ENCODE measurements at places on chromosomes 1 and 21.

DNA sequence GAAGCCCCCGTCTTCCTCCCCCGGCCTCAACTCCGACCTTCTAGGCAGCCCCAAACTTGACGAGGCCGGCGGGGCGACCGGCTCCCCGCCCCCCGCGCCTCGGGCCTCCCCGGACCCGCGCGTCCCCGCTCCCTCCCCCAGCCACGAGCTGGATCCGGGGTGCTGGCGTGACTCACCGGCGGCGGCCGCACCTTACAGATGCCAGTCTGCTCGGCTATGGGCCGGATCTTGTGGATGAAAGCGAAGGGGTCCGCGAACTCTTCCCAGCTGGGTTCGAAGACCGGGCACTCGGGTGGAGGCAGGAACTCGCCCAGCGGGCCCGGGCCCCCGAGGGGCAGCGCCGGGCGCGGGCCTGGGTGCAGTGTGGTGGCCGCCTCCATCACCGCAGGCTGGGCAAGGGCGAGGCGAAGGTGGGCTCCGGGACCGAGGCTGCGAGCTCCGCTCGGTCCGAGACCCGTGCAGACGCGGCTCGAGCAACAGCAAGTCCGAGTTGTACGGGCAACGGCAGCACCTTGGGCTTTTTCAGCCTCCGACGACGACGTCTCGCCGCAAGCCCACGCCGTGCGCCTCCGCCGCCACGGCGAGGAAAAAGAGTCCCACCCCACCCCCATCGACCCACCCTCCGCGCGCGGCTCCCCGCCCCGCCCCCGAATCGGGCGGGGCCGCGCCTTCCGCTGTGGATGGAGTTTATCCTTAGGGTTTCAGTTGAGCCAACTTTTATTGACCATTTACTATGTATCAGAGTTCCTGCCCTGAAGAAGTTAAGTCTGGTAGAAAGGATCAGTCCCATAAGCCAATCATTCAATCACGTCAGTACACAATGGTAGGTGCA, at the start of gene KDM5B:
Gene KDM5B, minus strand, starts transcription at position 496 of the 832 bp plus-strand sequence. Its CDS starts 116 bp downstream, at position 380.
- peak; percentile 82 for DNase-seq
- H3K27me3 ChIP-seq: peaks cover 6% of the 10 kb centered on the region
- peaks cover 13% of the 10 kb centered on the region for H3K4me1 ChIP-seq
- peak within 1 kb of the TSS; percentile 33 for H3K27ac ChIP-seq
- no peaks in the 10 kb centered on the region for H3K36me3 ChIP-seq

DNA sequence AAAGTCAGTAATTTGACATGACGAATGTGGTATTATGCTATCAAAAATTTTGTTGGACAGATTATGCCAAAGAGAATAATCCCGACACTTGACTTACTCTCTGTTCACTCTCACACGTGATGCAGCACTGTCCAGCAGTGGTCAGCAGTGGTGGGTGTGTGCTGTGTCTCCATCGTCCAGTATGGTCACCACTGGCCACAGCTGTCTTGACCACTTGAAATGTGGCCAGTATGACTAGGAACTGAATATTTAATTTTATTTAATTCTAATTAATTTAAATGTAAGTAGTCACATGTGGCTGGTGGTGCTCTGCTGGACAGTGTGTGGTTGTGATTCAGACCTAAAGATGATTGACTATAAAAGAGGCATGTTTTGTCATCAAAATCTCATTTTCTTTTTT, 24.0 kb downstream of the URB2 start:
- no peak overlapping the region for H3K27ac ChIP-seq
- H3K4me1 ChIP-seq: no peaks in the 10 kb centered on the region
- no peak overlapping the region for H3K4me3 ChIP-seq
- no peaks in the 10 kb centered on the region for H3K27me3 ChIP-seq

- no peak for DNase-seq
- H3K36me3 ChIP-seq: no peaks in the 10 kb centered on the region
- no peak overlapping the region for H3K4me3 ChIP-seq
- no peaks in the 10 kb centered on the region for H3K27me3 ChIP-seq
Observed at GRCh38 chr1:147717706-147718097, 42.7 kb downstream of the GJA5 start.

- peaks cover 3% of the 10 kb centered on the region for H3K36me3 ChIP-seq
- H3K27me3 ChIP-seq: no peaks in the 10 kb centered on the region
- H3K27ac ChIP-seq: no peak overlapping the region
Observed at GRCh38 chr1:53198241-53198651, 1.6 kb downstream of the CPT2 start.

GRCh38 chr1:151798571-151798970, 6.6 kb downstream of the LINGO4 start:
- no peak overlapping the region for H3K4me3 ChIP-seq
- DNase-seq: no peak
- no peak overlapping the region for H3K27ac ChIP-seq
- peaks cover 1% of the 10 kb centered on the region for H3K36me3 ChIP-seq
- no peaks in the 10 kb centered on the region for H3K4me1 ChIP-seq
- H3K27me3 ChIP-seq: no peaks in the 10 kb centered on the region

DNA sequence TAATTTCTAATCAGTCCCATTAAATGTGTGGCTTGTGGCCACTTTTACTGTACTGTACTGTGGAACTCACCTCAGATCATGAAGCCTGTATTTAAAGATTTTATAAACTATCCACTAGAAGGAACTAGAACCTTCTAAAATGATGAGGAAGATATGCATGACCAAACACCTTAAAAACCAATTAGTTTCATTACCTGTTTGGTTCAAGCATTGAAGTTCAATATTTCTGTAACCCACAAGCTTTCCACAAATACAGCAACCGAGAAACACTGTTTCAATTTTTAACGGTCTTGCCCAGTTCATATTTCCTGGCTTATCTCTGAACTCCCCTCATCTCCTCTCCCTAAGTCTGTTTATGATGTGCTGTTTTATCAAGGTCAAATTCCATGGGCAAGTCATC, 264.3 kb upstream of the PLD5 start:
- no peaks in the 10 kb centered on the region for H3K4me1 ChIP-seq
- H3K27me3 ChIP-seq: no peaks in the 10 kb centered on the region
- H3K4me3 ChIP-seq: no peak overlapping the region
- H3K27ac ChIP-seq: no peak overlapping the region
- no peaks in the 10 kb centered on the region for H3K36me3 ChIP-seq
- DNase-seq: no peak

DNA sequence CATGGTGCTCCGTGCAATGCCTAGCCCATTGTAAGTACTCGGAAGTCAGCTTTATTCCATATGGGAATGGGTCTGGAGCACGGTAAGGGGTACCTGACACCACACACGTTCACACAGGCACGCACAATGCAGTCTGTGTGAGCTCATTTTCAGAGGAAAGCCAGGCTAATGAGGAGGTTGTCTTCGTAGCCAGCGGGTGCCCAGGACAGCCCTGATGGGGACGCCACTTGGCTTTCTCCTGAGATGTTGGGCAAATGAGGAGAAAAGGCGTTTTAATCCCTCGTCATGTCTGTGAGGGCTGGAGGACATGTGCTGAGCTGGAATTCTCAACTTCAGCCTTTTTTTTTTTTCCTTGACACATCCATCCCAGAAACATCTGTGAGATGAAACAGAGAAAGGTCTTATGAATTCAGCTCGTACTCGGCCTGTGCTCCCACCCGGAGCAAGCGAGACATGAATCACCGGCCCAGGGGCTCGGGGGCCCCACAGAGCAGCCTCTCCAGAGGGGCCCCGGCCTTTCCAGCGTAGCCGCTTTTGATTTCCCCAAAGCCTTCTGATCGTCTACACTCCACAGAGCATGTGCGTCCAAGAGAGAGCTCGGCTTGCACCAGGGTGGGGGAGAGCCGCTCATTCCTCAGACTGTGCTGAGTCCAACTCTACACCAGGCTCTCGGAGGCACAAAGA, 125.1 kb downstream of the EPHB2 start:
- H3K4me3 ChIP-seq: no peak overlapping the region
- no peaks in the 10 kb centered on the region for H3K4me1 ChIP-seq
- DNase-seq: no peak
- no peaks in the 10 kb centered on the region for H3K27me3 ChIP-seq

DNA sequence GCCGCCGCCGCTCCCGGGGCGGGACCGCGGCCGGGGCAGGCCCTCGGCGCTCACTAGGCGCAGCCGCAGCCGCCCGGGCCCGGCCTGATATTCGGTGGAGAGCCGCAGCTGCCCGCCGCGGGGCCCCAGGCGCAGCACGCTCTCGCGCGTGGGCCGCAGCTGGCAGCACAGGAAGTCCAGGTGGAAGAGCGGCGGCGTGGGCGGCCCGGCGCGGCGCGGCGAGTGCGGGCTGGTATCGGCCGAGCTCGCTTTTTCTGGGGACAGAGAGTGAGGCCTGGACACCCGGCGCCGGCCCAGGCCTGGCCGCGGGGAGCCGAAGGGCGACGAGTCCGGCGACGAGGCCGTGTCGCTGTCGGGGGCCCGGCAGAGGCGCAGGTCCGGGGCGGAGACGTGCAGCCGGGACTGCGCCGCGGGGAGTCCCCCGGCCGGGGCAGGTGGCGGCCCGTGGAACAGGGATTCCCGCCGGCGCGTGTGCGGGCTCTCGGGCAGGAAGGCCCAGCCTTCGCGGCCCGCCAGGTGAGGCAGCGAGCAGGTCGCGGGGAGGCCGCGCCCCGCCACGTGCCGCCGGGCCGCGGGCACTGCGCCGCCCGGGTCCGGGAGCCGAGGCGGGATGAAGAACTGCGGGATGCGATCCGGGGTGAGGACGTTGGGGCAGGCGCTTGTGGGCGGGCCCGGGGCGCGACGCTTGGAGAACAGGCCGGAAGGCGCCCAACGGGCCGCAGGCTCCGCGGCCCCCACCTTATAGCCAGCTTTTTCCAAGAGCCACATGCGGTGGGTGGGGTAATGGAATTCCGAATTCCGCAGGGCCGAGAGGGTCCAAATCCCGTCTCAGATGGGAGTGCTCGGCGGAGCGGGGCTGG, 1.2 kb downstream of the C2CD4D start:
- H3K4me1 ChIP-seq: peaks cover 44% of the 10 kb centered on the region
- DNase-seq: no peak
- H3K36me3 ChIP-seq: no peaks in the 10 kb centered on the region
- H3K27ac ChIP-seq: peak overlapping the region; percentile 25
- peak overlapping the region; percentile 26 for H3K4me3 ChIP-seq

- H3K4me3 ChIP-seq: no peak overlapping the region
- DNase-seq: no peak
- H3K4me1 ChIP-seq: peaks cover 42% of the 10 kb centered on the region
- H3K27ac ChIP-seq: no peak overlapping the region
- no peaks in the 10 kb centered on the region for H3K36me3 ChIP-seq
Observed at GRCh38 chr1:117657031-117657430, 51.2 kb downstream of the TENT5C start.

DNA sequence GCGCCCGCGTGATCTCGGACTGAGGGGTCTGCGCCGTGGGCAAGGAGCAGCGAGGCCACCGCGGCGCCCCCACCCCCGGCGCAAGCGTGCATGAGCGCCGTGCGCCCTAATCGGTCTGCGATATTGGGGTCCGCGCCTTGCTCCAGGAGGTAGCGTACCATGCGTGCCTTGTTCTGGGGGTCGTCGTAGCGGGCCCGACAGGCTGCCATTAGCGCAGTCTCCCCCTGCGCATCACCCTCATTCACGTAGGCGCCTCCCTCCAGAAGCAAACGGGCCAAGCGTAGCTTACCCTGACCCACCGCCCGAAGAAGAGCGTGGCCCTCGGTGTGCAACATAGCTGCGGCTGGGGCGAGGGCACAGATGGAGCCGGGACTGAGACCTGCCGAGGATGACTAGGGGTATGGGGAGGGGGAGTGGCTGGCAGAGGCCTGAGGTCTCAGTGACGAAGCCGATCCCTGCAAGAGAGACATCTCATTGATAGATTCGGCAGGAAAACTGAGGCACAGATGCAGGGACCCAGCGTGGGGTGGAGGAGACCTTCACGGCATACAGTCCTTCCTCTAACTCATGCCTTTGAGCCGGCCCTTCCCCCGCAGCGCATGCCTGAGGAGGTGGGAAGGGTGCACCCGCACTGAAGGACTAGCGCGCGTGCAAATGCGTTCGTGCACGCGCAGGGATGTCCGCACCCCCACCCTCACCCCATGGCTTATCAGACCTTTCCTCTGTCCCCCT, 2.8 kb downstream of the ANKRD34A start:
- peaks cover 54% of the 10 kb centered on the region for H3K4me1 ChIP-seq
- H3K27ac ChIP-seq: no peak overlapping the region
- peak; percentile 31 for DNase-seq
- peaks cover 39% of the 10 kb centered on the region for H3K27me3 ChIP-seq
- no peaks in the 10 kb centered on the region for H3K36me3 ChIP-seq

DNA sequence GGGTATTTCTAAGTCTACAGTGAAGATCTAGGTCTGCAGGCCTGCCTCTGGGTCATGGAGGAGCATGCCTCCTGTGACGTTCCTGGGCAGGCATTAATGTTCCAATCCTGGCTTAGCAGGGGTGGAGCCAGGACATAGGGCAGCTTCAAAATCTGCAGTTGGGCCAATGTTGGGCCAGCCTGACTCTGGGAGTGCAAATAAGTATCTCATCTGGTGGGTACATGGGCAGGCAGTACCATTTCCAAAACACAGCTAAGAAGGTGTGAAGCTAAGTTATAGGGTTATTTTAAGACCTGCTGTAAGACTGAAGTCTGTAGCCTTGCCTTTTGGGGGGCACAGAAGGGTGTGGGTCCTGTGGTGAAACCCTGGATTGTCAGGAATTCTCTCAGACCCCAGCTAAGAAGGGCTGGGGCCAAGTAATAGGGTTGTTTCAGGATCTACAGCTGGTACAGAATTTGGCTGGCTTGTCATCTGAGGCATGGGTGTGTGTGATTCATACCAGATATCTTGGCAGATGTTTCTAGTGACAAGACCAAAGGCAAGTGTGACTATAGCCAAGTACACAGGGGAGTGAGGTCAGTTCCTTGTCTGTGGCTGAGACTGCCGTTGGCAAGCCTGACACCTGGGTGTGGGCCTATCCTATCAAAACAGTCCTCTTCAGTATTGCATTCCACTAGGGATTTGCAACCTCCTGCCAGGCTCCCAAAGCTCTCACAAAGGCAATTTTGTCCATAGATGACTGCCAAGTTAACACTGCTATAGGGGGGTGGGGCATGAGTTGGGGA, 468.7 kb upstream of the B3GALT2 start:
- no peak overlapping the region for H3K27ac ChIP-seq
- H3K4me1 ChIP-seq: no peaks in the 10 kb centered on the region
- no peaks in the 10 kb centered on the region for H3K36me3 ChIP-seq
- H3K27me3 ChIP-seq: no peaks in the 10 kb centered on the region
- no peak overlapping the region for H3K4me3 ChIP-seq
- DNase-seq: no peak

DNA sequence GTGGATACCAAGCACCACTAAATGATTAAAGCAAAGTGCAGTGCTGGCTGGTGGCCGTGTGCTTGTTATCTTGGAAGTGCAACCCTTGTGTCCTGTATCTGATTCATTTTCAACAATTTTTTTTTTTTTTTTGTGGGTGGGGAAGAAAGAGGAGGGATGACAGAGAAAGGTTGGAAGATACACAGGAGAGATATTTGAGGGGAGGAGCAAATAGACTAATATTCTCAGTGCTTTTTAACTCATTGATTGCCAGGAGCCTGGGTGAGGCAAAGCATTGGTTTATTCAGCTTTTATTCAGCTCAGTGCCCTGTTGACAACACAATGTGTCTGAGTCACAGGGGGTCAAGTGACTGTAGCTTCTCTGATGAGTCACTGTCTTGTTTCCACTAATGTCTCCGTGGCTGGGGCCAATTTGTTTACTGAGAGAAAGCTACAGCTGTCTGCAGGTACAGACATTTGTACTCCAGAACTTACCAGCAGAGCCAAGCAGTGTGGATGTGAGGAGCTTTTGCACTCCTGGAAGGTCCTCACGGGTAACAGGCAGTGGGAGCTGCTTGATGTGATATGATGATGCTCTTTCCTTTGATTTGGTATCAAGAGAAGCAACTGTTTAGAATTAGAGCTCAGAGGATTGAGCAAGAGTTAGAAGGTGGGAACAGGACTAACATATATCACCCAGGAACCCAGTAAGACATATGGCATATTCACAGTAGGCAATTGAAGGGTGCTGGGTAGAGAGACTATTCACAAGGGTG, 23.6 kb upstream of the DNM3 start:
- no peaks in the 10 kb centered on the region for H3K4me1 ChIP-seq
- no peak overlapping the region for H3K27ac ChIP-seq
- no peaks in the 10 kb centered on the region for H3K27me3 ChIP-seq
- DNase-seq: no peak
- no peak overlapping the region for H3K4me3 ChIP-seq
- no peaks in the 10 kb centered on the region for H3K36me3 ChIP-seq
